ENCODE measurements at places on chromosomes 13 and 19. TPM values are rescaled to one million over a fixed set of nuclear protein-coding genes. Genes with fewer than 3 reads are reported as not detected.

The TUBA3C gene
- not detected for total RNA-seq

The SERPINE3 gene
- 0.18 TPM for total RNA-seq

The KCNC3 gene
- total RNA-seq, result 9.2 TPM

DNA sequence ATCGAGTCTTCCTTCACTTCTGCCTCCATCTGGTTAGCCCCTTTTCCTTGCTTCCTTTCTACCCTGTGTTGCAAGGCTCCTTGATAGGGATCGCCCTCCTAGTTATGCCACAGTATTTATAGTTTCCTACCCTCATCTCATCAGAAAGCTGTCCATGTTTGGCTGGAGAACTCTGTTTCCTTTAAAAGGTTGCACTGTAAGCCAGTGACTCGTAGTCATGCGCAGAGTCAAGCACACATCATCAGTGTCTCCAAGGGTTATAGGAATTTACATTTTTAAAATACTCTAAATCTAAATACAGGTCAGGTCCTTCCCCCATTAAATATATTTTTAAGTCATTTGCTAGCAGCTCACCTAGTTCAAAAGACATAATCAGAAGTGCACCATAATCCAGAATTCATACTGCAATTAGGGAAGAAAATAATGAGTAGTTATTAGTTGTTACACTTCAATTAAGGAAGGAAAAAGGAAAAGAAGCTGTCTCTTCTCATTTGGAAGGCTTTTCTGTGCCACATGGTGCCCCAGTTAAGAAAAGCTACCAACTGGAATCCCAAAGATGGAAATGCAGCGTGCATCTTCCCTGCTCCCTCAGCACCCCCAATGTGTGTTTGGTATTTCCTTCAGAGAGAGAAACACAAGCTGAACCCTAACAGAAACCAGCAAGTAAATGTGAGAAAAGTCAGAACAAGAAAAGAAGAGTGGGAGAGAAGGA is 81.0 kb downstream of the GPR12 start:
- DNase-seq, result no peak
- H3K27ac ChIP-seq, result no peak overlapping the region
- H3K4me1 ChIP-seq, result no peaks in the 10 kb centered on the region
- no peaks in the 10 kb centered on the region for H3K36me3 ChIP-seq
- no peak overlapping the region for H3K4me3 ChIP-seq

DNA sequence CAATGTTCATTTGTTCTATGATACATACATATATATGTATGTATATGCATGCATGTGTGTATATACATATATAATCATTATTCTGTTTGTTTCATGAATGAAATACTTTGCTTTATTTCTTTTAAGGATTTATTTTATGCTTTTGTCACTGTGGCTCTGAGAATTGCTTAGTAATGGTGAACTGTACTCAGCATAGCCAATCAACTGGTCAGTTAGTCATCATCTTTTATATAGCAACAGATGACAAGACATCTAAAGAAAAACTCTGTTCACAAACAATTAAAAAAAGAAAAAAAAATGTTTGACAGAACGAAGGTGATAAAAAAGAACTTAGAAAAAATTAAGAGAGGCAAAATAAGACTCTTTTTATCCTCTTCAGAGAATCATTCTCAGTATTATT is 1440.3 kb downstream of the PCDH9 start:
- no peak for DNase-seq
- H3K4me3 ChIP-seq, result no peak overlapping the region
- no peaks in the 10 kb centered on the region for H3K27me3 ChIP-seq
- no peak overlapping the region for H3K27ac ChIP-seq
- H3K36me3 ChIP-seq, result no peaks in the 10 kb centered on the region

- H3K4me3 ChIP-seq, result no peak overlapping the region
- H3K36me3 ChIP-seq, result no peaks in the 10 kb centered on the region
- H3K27me3 ChIP-seq, result no peaks in the 10 kb centered on the region
- H3K27ac ChIP-seq, result no peak overlapping the region
Measured at GRCh38 chr13:36370108-36370429, 23.9 kb upstream of the SPART start.

DNA sequence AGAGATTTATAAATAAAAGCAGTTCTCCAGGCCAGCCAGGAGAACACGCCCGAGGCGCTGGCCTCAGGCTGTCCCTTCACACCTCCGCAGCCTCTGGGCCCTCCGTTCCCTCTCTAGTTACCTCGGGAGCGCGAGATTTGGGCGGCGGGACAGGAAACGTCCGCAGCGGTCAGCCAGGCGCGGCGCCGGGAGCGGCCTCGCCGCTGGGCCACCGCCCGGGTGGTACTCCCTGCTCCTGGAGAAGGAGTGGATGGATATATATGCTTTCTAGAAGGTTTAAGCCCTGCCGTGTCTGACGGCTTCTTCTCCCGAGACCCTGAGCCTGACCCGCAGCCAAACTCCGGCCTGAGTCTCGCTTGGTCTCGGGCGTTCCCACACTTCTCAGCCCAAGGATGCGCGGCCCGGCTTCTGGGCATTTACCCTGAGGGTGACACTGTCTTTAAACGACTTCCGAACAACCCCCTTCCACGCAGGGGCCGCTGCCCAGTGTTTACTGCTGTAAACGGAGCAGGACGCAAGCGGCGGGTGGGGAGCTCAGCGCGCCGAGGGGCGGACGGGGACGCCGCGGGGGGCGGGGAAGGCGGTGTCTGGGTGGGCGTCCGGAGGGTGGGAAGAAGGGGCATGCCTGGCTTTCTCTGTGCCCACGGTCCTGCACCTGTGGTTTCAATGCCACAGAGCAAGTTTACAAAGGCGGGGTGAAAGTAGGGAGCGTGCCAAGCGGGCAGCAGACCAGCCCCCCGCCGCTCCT is 2.0 kb upstream of the ZIC2 start:
- H3K4me1 ChIP-seq, result peaks cover 13% of the 10 kb centered on the region
- peak overlapping the region; percentile 39 for H3K4me3 ChIP-seq
- H3K27ac ChIP-seq, result no peak overlapping the region
